Left renal pelvis (tissue), 4 donors: ENCODE measurements at places on chromosomes 1 and 21.

DNA sequence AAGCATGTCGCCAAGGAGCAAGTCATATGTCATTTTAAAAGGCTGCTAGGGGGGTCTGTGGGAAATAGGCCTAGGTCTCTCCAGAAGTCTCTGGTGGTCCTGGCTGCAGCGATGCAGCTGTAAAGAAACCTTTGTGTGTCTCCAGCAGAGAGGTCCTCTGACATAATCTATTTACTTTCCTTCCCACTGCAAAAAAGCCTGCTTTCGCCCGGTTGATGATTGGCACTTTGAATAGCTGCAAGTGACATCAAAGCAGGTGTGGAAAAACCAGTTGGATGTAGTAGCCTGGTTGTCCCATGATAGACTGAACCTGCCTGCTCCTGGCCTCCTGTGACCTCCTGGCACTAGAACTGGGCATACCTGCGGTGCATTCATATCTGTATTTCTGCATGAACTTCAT is 13.8 kb downstream of the RASSF5 start:
- no peak for DNase-seq

DNA sequence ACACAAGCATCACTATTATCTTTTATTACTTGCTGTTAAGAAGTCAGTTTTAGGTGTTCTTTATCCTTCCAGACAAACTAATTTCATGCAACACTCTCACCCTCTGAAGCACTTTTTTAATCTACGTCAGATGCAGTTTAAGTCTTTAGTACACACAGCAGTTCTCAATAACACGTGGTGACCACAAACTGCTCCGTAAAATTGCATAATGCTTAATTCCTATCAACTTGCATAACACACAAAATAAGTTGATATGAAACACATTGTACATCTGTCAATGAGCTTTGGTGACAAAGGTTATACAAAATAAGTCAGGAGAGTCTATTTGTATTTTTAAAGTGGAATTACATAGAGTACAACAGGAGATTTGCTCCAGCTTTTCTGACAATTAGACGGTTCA is 140.9 kb upstream of the ETS2 start:
- no peak for DNase-seq

GRCh38 chr1:168585937-168586336 is 9.5 kb downstream of the XCL1 start:
- no peak for DNase-seq

- DNase-seq = no peak
These were observed 24.8 kb downstream of the CCSAP start for GRCh38 chr1:229318056-229318455.

GRCh38 chr1:165169028-165169427 is 187.5 kb downstream of the LMX1A start:
- DNase-seq = no peak

- no peak for DNase-seq
These were observed 14.0 kb downstream of the A3GALT2 start for GRCh38 chr1:33306653-33307493.

DNA sequence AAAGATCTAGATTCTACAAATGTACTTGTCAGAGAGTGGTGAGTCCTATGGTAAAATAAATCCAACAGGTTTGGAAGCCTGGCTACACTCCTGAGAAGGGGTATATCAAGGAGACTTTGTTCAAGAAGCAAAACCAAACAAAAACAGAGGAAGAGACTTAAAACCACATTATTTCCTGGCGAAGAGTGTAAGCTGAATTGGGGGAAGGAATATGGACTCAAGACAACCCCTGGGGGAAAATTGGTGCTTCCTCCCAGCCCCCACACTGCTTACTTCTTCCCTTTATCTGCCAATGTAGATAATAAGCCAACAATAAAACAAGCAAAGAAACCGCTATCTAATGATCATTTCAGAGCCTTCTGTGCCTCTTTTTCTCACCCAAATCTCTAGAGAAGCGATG is 48.4 kb upstream of the ZBTB18 start:
- DNase-seq = no peak

GRCh38 chr1:242224461-242224860 is 225.6 kb upstream of the MAP1LC3C start:
- no peak for DNase-seq

- DNase-seq = no peak
These were observed 835 bp downstream of the C1orf52 start for GRCh38 chr1:85258536-85259117.

DNA sequence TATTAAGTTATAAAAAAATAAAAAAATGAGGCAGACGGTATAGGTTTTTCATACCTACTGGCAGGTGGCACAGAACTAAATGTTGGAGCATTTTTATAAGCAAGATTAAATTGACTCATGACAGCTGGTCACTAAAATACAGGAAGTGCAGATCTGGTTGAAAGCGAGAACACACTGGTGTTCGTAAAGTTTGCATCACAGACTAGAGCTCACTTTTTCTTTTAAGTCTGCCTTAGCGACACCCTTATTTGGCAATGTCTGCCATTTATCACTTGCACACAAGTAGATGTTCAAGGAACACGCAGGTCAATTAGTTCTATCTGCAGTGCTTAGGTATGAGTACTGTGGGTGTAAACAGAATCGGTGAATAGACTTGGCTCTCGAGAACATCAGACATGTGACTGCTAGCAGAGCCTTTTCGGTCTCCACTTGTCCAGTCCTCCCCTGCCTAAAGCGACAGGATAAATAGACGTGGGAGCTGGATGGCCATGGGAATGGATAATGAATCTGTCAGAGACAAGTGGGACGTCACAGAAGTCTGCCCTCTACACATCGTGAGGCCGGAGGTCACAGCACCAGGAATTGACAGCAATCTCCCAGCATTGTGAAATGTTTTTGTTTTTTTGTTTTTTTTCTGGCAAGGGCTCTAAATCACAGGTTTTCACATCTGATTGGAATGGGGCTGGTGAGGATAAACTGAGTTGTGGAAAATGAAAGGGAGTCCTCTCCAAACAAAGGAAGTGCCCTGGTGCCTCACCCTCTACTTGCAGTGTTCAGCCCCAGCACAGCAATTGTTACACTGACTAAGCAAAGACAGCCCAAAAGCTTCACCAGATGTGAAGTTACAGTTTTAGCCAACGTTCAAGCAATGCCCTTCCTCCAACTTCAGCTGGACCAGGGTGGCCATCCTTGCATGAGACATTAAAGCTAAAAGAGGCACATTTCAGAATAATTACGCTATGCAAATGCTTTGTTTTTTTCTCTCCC is 248.9 kb downstream of the NTNG1 start:
- no peak for DNase-seq

DNA sequence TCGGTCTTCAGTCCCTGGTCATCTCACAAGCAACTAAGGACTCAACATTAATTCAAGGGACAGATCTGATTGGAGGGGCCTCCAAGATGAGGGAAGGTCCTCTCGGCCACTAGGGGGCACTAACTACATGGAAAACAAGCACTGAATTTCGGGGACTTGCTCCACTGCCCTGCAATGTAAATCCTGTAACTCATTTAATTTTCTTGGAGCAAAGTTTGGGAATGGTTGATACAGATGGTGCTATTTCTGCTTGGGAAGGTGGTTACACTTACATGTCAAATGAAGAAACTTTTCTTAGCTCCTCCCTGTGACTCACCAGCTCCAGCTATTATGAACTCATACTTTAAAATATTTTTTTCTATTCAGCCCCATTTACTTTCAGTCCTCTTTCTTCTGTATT is 97.4 kb upstream of the KCNJ15 start:
- peak; percentile 50 for DNase-seq

DNA sequence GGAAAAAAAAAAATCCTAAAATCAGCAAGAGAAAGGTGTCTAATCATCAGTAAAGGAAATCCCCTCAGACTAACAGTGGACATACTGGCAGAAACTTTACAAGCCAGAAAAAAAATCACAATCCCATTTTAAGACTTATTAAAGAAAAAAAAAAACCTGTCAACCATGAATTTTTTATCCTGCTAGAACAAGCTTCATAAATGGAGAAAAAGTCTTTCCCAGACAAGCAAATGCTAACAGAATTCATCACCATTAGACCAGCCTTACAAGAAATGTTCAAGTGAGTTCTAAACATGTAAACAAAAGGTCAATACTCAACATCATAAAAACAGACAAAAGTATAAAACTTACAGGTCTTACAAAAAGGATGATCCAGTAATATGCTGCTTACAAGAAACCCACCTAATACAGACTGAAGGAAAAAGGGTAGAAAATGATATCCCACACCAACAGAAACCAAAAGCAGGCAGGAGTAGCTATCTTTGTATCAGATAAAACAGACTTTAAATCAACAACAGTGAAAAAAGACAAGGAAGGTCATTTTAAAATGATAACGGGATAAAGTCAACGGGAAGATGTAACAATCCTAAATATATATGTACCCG is 129.6 kb downstream of the EVI5 start:
- DNase-seq = no peak
